Retina (tissue), 1 donor: ENCODE measurements at places on chromosomes 12 and 14.

GRCh38 chr12:104951759-104952509, 6.2 kb downstream of the SLC41A2 start:
- DNase-seq: no peak

- no peak for DNase-seq
Measured at GRCh38 chr12:124792961-124793441, 70.7 kb downstream of the SCARB1 start.

DNA sequence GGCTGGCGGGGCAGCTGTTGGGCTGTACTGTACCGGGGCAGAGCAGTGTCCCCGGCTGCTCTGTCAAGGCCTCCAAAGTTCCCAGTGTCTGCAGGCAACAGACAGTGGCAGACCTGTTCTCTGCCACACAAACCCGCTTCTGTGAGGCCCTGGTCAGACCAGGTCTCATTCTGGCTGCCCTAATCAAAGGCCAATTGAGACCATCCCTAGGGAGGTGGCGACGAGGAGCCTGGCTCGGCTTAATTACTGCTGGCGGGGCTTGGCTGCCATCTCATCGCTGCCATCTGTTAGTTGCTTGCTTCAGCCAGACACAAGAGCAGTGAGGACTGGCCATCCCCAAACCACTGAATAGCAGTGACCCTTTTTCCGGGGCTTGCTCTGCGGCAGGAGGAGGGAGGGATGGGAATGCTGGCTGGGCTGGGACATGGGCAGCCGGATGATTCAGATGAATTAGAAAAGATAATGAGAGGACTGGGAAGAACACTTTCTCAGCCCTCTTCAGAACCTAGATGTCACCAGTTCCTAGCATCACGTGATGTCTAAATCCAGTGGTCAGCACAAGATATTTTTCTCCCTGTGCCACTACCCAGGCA, 24.5 kb downstream of the ERG28 start:
- DNase-seq: peak; percentile 48

DNA sequence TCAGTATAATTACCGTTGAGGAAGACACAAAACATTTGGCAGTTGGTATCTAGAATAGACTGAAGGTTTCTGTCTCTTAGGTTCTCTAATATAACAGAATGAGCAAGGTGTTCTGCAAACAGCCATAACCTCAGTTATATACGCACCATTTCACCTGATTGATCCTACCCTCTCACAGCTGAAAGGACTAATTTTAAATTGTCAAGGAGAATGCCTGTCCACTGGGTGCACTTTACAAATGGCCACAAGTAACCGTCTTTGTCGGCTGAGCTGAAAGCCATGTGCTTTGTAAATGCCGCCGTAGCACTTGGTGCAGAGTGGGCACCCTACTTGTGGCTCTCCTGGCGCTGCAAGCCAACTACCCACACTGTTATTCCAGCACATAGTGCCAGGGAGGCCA, 466.3 kb downstream of the AACS start:
- DNase-seq: no peak

DNA sequence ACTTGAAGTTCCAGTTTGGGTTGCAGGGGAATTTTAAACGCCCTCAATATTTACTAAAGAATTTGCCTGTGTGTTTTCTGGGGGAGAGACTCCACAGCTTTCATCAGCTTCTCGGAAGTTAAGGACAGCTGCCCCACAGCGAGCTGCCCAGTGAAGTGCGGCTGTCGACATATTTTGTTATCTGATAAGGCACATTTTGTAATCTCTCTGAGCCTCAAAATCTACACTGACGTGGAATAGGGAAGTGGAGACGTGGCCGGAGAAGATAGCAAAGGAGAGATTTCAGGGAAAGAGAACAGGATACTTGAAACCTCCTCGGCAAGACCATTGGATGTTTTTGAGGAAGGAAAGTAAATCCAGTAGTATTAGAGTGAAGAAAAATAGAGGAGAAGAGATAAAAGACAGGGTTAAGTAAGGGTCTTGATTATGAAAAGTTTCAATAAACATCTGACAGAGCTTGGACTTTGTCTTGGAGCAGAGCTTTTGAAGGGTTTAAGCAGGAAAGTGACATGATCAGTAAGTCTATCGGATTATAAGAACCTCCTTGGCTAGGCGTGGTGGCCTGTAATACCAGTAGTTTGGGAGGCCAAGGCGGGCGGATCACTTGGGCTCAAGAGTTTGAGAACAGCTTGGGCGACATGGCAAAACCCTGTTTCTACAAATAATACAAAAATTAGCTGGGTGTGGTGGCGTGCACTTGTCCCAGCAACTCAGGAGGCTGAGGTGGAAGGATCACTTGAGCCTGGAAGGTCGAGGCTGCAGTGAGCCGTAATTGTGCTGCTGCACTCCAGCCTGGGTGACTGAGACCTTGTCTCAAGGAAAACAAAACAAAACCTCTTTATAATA, 1.1 kb downstream of the POLR3B start:
- no peak for DNase-seq

DNA sequence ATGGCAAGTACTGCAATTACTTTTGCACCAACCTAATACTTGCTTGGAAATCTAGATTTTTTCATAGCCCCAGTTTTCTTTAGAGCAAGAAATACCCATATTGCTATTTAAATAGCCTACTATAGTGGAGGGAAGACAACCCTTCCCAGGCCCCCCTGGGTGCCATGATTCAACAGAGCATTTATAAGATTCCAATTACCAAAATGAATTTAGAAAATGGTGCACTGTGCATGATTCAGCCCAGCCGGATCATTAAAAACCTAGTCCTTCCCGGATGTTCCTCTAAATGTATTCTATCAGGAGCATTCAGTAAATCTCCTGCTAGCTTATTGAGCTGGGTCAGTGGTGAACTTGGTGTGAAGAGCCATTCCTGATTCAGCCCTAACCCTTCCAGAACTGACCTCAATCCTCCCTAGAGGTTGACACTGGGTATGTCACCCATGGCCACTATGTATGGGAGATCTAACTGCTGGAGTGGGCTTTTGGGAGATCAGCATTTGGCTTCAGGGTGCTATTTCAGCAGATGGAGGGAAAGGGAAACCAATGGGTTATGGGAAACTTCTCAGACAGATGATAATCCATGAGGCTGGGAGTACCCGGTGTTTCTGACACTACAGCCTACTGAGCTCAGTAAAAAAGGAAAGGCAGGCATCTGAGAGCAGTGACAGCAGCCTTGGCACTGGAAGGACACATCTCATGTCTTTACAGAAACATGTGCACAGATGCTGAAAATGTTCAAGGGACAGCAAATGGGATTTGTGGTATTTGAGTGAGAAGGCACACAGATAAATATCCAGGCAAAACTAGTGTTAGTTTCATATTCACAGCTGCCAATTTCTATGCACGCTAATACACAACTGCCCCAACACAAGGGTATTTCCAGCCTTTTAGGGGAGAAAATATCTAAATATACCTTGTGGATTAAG, 258.9 kb downstream of the DPF3 start:
- DNase-seq: no peak

GRCh38 chr14:81519200-81520011, 14.2 kb downstream of the SEL1L start:
- DNase-seq: no peak

DNA sequence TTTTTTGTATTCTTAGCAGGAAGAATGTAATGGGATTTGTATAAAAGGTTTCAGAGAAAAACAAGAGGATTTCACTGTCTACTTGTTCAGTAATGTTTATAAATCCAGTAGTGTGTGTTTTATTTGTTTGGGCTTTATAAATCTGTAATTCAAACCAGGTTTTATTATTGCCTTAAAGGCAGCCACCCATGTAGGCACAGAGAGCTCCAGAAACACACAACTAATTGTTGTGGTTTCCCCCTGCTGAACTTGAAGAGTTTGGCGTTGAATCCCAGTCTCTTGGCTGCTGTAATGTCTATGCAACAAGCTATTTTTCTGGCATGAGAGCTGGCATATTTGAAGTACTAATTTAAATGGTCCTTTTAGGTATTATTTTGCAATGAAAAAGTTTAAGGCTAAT, 63.4 kb upstream of the SLCO1C1 start:
- no peak for DNase-seq

DNA sequence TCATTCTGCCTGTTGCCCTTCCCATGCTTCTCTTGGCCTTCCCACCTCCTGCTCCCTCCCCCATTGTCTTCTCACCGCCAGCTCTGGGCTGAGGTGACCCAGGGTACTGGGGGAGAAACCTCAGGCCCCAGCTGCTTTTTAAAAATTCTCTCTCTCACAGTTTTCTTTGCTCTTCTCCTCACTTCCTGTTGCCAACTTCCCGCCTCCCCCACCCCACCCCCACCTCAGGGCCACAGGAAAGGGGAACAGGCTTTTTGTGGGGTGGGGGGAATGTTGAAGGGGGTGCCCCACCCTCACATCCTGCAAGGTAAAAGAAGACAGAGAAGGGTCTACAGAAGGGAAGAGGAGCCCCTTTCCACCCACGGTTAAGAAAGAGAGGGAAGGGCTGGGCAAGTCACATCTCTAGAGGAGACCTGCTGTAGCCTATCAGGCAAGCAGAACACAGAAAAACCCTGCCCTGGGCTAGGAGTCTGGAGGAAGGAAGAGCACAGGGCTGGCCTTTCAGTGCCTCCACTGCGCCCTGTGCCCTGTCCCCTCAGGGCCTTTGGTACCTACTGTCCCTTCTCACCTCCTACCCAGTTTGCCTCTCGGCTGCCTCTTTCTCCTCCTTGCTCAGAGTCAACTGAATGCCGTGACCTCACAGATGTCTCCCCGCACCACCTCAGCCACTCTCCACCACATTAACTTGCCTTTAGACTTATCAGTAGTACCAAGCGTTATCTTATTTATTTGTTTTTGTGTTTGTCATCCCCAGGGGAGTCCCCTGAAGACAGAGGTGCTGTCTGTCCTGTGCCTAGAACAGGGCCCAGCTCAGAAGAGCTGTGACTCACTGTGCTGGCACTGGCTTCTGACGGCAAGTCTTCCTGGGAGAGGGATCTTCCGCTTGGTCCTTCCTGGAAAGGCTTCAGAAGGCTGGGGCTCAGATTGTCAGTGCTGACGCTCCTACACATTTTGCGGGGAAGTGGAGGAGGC, 1.7 kb downstream of the ARHGAP9 start:
- no peak for DNase-seq

GRCh38 chr14:50608302-50608851, 48.4 kb downstream of the ATL1 start:
- DNase-seq: no peak

DNA sequence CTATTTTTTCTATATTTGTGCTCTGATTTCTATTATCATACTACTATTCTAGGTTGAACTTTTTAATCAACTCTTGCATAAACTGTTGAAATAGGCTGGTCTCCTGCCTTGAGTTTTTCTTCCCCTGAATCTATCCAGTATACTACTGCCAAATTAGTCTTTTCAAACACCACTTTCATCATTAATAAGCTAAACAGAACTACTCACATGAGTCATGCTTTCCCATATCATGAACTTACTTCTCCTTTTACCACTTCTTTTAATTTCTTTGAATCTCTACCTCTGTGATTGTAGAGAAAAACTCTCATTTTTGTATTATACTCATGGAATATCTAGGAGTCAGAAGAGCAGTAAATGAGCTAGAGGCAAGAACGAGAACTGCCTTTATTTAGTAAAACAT, 340.3 kb upstream of the PDE3A start:
- DNase-seq: no peak

- DNase-seq: no peak
Measured at GRCh38 chr12:25056486-25057130, 107.7 kb upstream of the BCAT1 start.

DNA sequence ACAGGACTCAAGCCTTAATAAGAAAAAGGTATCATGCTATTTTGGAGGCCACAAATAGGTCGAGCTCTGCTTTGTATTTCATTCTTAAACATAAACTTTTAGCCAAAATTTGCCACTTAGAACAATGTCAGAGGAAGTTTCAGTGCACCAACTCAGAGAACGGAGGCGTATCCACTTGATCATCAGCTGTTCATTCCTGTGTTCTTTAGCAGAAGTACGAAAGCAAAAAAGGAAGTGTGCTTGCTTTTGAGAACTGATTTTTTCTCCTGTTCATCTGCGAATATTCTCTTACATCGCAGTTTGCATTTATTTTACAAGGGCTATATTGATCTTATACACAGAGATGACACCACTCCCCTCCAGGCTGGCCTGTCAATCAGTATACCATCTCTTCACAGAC, 188.6 kb upstream of the SOX5 start:
- no peak for DNase-seq

GRCh38 chr14:29804481-29805266, 123.0 kb downstream of the PRKD1 start:
- DNase-seq: no peak

GRCh38 chr12:69008520-69008919, 75.5 kb upstream of the CPM start:
- no peak for DNase-seq

DNA sequence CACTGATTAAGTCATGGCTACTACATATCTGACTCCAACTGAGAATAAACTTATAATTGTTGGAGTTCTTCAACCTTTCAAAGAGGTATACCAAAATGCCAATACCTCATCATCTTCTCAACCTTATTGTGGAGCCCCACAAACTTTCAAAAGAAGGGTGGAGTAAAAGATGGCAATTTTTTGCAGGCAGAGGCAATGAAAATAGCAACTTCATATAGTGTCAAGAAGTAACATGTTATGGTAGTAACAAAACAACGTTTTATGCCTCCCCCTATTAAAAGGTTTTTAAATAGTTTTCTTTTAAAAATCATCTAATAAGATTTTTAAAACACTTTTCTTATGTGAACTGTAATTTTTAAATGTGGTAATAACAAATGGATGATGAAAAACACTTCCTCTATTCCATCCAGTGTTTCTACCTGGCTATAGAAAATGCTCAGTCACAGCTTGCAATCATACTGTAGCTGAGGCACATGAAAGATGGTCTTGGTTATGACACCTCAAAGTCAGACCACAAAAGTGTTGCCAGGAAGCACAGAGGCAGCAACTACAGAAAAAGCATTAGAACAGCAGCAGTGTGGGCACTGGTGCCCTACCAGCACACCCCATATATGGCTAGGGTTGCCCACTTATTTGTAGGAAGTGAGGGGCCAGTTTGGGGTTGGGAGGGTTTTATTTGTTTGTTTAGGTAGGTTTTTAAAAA, 7.0 kb downstream of the PPP1R12A start:
- DNase-seq: no peak

DNA sequence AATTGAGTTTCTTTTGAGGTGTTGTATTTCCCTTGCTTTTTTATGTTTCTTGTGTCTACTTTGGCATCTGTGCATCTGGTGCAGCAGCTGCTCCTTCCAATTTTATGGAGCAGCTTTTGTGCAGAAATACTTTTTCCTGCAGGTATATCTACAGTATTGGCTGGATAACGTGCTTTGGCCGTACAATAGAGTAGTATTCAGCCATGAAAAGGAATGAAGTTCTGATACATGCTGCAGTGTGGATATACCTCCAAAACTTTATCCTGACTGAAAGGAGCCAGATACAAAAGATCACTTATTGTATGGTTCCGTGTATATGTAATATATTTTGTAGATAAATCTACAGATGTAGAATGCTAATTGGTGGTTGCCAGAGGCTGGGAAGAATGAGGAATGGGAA, 74.6 kb downstream of the ERC1 start:
- DNase-seq: no peak
